ENCODE measurements at places on chromosomes 7 and 10. TPM values are rescaled to one million over a fixed set of nuclear protein-coding genes. Genes with fewer than 3 reads are reported as not detected.

Gene HTRA1
- 45.9 TPM for total RNA-seq

Gene RBP3
- not detected for total RNA-seq

DNA sequence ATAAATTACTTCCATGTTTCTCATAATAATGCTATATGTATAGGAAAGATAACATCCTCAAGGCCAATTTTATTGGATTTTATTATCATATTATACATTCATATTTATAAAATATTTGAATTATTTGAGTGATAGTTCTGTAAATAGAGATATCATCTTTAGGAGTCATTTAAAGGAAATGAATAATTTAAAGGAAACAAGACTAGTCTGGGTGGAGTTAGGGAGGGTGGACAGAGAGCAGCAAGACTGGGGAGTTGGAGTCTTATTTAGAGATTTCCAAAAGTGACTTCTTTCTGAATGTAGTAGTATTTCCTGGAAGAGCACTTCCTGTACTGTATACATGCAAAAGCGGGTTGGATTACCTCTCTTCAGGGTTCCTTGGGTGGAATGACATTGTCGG is 342.3 kb downstream of the SUGCT start:
- no peaks in the 10 kb centered on the region for H3K4me1 ChIP-seq
- H3K27me3 ChIP-seq = no peaks in the 10 kb centered on the region
- no peak overlapping the region for H3K27ac ChIP-seq
- H3K36me3 ChIP-seq = no peaks in the 10 kb centered on the region
- DNase-seq = no peak
- no peak overlapping the region for H3K4me3 ChIP-seq

DNA sequence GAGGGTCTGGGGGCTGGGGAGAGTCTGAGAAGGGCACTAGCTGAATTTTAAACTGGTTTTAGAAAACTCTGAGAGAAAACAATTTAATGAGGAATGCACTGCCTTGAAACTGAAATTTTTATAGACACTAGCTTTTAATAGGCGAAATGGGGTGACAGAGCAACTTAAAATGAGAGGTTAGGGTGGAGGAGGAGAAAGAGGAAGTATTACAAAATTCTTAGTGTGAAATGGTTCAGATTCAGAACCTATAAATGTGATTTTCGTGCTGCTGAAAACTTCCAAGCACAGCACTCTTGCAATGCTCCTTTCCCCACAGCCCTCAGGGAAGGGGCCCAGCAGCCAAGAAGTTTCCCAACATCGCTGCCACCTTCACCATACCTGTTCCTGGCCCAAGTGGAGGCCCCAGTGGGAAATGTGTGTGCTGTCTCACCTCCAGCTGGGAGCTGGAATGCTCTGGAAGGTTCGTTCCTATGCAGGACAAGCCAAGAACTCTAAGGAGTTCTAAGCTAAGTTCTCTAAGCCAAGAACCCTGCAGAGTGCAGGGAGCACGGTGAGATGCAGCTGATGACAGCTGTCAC is 60.0 kb downstream of the ATXN7L1 start:
- H3K4me3 ChIP-seq = no peak overlapping the region
- no peak overlapping the region for H3K27ac ChIP-seq
- no peaks in the 10 kb centered on the region for H3K4me1 ChIP-seq

GRCh38 chr7:127833641-127834040 is 181.6 kb downstream of the SND1 start:
- no peak for DNase-seq
- H3K27me3 ChIP-seq = no peaks in the 10 kb centered on the region
- H3K4me3 ChIP-seq = no peak overlapping the region
- H3K36me3 ChIP-seq = no peaks in the 10 kb centered on the region
- H3K27ac ChIP-seq = no peak overlapping the region

Gene AOC1
- not detected for total RNA-seq

DNA sequence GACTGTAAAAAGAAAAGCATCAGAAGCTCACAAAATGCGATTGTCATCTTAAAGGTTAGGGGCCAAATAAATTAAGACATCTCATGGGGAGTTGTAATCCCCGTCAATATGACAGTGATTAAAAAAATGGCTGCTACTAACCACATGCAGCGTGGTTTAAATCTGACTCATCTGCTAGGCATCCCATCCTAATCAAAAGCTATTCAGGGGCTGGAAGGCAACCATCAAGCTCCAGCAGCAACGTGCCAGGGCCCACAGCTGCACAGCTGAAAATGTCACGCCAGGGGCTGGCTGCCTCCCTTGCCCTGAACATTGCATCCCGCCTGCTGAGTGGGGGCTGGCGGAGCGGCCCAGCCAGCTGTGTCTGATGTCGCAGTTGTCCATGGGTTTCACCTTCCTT is 66.3 kb upstream of the FRMD4A start:
- H3K27ac ChIP-seq = no peak overlapping the region
- no peaks in the 10 kb centered on the region for H3K27me3 ChIP-seq
- H3K36me3 ChIP-seq = no peaks in the 10 kb centered on the region
- H3K4me1 ChIP-seq = no peaks in the 10 kb centered on the region
- H3K4me3 ChIP-seq = no peak overlapping the region

Gene NDUFA5
- total RNA-seq = 126 TPM

GRCh38 chr7:111083413-111083812 is 7.5 kb upstream of the LRRN3 start:
- H3K4me3 ChIP-seq = no peak overlapping the region
- H3K27me3 ChIP-seq = no peaks in the 10 kb centered on the region
- peak; percentile 70 for DNase-seq
- no peaks in the 10 kb centered on the region for H3K36me3 ChIP-seq
- no peaks in the 10 kb centered on the region for H3K4me1 ChIP-seq
- no peak overlapping the region for H3K27ac ChIP-seq

DNA sequence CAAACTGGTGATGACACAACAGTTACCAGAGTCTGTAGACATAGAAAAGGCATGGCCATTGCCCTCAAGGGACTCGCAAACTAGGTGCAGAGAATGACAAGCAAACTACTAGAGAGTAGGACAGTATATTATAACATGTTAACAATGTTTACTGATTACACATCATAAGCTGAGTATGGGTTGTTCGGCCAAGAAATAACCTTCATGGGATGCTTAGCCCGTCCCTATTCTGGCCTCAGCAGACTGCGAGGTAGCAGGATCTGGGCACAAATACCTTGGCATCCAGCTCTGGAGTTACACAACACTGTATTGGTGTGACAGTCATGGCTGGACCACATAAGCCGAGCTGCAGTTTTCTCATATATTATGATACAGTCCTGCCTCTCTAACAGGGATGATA is 51.4 kb downstream of the ABCB4 start:
- H3K4me3 ChIP-seq = no peak overlapping the region
- H3K36me3 ChIP-seq = no peaks in the 10 kb centered on the region
- no peaks in the 10 kb centered on the region for H3K27me3 ChIP-seq
- no peak overlapping the region for H3K27ac ChIP-seq

All from stomach (tissue), 19 donors.